ENCODE measurements at places on chromosomes 13 and 19.

- DNase-seq: no peak
Observed at GRCh38 chr13:111792956-111793355, 274.0 kb upstream of the SOX1 start.

DNA sequence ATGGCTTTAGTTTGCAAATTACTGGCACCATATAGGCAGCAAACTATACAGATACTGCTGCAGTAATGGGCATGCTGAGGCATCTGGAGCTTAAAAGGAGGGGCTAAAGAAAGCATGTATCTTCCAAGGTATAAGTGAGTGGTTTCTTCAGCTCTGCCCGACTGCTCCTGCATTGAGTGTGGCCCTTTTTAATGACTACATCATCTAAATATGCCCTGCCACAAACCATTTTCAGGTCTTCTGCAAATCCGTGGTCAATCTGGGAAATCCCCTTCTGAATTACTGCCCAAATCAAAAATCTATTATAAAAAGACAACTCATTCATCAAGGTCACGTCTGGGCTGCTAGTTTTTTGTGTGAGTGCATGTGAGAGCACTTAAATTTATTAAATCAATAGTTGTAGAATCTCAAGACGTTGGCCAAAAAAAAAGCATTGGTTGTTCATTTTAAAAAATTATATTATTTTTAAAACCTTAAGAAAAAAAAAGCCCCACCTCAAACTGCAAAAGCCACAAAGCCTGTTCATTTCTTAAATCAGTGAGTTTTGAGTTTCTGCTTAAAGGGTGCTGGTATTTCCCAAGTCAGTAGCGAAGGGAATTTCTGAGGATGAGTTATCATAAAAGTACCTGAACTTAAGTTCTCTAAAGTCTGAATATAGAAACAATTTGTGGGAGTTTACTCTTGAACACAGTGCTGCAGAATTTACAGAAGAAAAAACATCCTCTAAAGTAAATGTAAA is 16.3 kb downstream of the LCP1 start:
- DNase-seq: peak; percentile 70

DNA sequence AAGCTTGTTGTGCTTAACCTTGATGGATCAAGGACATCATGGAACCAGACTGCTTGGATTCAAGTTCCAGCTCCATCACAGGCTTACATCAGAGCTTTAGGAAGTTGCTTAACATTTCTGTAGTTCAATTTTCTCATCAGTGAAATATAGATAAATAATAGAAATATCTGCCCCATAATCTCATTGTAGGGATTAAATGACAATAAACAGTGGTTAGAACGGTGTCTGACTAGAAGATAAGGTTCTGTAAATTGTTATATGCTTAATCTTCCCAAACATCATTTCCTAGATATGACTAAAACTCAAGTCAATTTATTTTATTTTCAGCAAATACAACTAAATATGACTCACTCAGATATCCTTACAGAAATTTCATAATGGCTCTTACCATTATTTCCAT is 83.5 kb downstream of the SLITRK1 start:
- DNase-seq: no peak

- no peak for DNase-seq
Observed at GRCh38 chr19:55717251-55717650, 21.0 kb downstream of the NLRP9 start.

- DNase-seq: no peak
Observed at GRCh38 chr19:38662537-38663155, 15.2 kb downstream of the ACTN4 start.

GRCh38 chr19:10305139-10305806 is 4.3 kb downstream of the ZGLP1 start:
- no peak for DNase-seq
